CD4-positive, alpha-beta T cell (primary cell): ENCODE measurements at places on chromosomes 7 and 10.
A peak's percentile ranks its signal among the peaks of the same experiment; 100 is the strongest.

- DNase-seq, result peak; percentile 58
These were observed 39.3 kb downstream of the FAS start for GRCh38 chr10:89029785-89030437.

GRCh38 chr10:117186832-117187615, 10.3 kb upstream of the KCNK18 start:
- no peak for DNase-seq

- no peak for DNase-seq
These were observed 65.7 kb downstream of the BICC1 start for GRCh38 chr10:58578366-58578765.

DNA sequence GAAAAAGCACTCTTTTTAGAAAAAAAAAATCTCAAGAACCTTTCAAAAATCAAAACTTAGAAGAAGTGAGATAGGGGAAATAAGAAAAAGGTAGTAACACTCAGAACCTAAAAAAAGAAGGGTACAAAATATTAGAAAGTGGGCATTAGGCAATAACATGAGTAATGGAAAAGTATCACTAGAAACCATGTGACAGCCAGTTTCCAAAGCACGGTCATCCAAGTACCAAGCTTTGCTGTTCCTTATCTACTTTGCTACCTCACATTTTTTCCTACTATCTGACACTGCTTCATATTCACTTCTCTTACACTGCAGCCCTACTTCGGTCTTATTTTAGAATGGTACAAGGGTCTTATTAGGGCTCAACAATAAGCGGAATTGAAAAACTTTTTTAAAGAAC, 30.3 kb downstream of the IMMP2L start:
- DNase-seq, result no peak

DNA sequence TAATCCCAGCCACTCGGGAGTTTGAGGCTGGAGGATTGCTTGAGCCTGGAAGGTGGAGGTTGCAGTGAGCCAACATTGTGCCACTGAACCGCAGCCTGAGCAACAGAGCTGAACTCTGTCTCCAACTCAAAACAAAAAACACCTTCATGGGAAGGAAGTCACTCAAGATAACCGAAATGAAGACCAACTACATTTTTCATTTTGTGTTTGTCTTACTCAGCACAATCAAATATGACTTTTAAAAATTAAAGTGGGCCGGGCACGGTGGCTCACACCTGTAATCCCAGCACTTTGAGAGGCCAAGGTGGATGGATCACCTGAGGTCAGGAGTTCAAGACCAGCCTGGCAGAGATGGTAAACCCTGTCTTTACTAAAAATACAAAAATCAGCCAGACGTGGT, 40.0 kb downstream of the CREM start:
- DNase-seq, result no peak
